ENCODE measurements at places on chromosomes 2 and 18. TPM values are rescaled to one million over a fixed set of nuclear protein-coding genes. Genes with fewer than 3 reads are reported as not detected.

Gene HOXD11
- not detected for total RNA-seq

Gene FTCDNL1
- total RNA-seq = 0.94 TPM

Gene CPS1
- total RNA-seq = 1.4 TPM

Gene CCDC68
- total RNA-seq = 0.52 TPM

Gene FMNL2
- 18.9 TPM for total RNA-seq

Gene IMPA2
- total RNA-seq = 9.1 TPM

Gene C2orf92
- total RNA-seq = 2.9 TPM
